ENCODE measurements at places on chromosomes 13 and 19. TPM values are rescaled to one million over a fixed set of nuclear protein-coding genes. Genes with fewer than 3 reads are reported as not detected.

DNA sequence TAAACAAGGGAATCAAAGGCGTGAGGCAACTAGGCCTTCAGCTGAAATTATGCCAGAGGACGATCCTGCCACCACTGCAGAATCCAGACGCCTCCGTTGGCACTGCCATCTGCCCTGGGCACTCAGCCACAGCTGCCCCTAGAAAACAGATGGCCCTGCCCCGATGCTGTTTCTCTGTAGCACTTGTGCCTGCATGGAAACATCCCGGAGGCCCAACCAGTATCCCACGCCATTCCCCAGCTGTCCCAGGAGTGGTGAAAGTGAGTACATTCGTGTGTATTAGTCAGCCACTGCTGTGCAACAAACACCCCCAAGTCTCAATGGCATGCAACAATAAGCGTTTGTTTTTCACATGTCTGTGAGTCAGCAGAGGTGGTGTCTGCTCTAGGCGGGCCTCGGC lies 8.9 kb upstream of the CRTC1 start:
- DNase-seq, result no peak
- H3K27ac ChIP-seq, result no peak overlapping the region
- no peaks in the 10 kb centered on the region for H3K27me3 ChIP-seq
- peaks cover 23% of the 10 kb centered on the region for H3K4me1 ChIP-seq
- no peaks in the 10 kb centered on the region for H3K36me3 ChIP-seq
- no peak overlapping the region for H3K4me3 ChIP-seq

DNA sequence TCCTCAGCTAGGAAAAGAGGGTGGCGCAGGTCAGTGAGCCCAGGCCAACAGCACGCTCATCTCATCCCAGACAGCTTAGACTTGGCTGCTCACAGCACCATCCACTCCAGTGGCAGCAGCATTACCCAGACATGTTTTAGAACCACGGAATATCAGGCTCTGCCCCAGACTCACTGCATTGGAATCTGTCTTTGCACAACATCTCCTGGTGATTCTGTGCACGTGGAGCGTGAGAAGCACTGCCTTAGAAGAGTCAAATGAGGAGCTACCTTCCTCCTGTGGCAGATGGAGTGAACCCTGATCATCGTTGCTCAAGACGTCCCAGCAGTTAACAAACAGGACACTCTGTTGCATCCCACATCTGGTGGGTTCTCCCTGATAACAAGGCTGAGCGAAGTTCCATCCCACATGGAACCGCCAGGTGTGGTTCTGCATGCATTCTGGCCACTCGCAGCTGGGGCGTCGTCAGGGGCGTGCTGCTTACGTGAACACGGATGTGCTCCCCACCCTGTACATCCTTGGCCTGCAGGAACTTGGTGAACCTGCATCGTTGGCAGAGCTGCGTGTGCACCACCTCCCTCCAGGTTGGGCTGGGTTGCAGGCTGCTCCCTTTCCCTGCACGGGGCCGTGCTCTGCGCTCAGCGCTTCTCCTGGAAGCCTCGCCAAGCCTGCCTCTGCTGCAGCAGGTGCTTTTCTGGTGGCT lies 25.2 kb upstream of the ATP11A start:
- DNase-seq, result no peak
- no peak overlapping the region for H3K4me3 ChIP-seq
- H3K27ac ChIP-seq, result no peak overlapping the region
- no peaks in the 10 kb centered on the region for H3K27me3 ChIP-seq

DNA sequence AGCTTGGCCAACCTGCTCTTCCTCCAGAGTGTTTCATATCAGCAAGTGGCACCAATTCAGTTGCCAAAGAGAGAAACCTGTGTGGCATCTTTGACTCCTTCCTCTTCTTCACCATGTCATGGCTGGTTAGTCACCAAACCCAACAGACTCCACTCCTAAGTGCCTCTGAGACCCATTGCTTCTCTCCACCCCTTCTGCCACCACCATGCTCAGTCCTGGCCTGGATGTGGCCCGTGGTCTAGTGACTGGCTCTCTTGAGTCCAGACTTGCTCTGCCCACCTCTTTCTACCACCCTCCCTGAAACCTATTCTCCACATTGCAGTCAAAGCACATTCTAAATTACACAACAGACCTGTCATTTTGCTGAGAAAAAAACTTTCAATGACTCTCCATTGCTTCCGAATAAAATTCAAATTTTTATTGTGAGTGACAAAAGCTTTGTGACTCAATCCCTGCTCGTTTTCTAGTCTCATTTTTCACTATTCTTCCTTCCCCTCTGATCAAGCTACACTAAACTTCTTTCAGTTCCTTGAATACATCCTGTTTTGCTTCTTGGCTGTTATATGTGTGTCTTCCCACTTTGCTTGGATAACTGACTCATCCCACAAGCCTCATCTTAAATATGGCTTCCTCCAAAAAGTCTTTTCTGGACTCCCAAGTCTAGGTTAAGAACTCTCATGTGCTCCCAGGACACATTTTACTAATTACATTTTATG lies 12.0 kb upstream of the TNFSF11 start:
- H3K4me1 ChIP-seq, result no peaks in the 10 kb centered on the region
- no peaks in the 10 kb centered on the region for H3K36me3 ChIP-seq
- no peak overlapping the region for H3K27ac ChIP-seq

The ATP1A3 gene
- 4.7 TPM for total RNA-seq

The CDC42EP5 gene
- 33.4 TPM for total RNA-seq

All from vagina (tissue), 2 donors.